ENCODE measurements at places on chromosomes 13 and 19.

DNA sequence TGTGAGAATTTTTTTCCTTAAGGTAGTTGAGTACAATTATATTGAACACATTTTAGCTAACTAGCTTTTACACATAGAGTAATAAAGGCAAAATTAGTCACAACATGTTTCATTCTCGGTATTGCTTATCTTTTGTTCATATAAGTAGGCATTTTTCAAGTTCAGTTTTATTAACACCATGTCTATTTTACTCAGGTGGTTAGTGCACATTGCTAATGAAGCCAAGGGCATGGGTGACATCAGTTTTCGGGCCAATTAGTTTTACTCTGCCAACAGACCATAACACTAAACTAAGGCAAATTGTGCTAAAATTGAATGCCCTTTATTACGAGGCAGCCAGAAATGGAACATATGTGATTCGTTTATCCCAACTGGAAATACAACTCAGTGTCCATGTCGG lies 19.6 kb upstream of the PCDH17 start:
- no peak for DNase-seq

DNA sequence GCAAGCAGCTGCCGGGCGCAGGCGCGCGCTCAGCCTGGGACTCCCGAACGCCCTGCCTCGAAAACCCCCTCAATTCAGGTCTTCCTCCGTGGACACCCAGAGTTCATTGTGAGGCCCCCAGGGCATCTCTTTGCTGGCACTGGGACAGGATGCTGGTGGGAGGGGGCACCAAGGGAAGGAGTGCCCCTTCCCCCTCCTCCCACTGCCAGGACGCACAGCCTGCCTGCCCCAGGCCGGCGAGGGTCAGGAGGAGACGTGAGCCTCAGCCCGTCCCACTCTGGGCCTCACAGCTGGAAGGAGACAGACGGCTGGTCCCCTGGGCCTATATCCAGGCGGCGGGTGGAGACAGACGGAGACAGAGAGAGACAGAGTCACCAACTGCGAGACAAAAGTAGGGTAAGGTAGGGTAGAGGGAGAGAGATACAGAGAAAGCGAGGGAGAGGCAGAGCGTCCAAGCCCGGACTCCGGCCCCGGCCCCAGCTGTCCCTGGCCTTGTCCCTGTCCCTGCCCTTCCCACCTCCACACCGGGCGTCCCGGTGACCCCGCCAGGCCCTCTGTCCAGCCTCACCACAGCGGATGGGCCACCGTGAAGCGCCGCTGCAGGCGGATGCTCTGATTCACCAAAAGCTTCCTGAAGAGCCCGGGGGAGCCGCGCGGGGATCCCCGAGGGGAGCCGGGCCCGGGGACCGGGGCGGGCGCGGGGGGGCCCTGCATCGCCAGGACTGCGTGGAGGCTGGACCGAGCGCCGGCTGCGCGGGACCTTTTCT lies at the start of gene PDE4C:
Gene PDE4C, minus strand, starts transcription at position 737 of the 767 bp plus-strand sequence. Its CDS starts 23 bp downstream, at position 714.
- no peak for DNase-seq

- no peak for DNase-seq
These were observed 27.6 kb upstream of the ATXN8OS start for GRCh38 chr13:70080012-70080411.

DNA sequence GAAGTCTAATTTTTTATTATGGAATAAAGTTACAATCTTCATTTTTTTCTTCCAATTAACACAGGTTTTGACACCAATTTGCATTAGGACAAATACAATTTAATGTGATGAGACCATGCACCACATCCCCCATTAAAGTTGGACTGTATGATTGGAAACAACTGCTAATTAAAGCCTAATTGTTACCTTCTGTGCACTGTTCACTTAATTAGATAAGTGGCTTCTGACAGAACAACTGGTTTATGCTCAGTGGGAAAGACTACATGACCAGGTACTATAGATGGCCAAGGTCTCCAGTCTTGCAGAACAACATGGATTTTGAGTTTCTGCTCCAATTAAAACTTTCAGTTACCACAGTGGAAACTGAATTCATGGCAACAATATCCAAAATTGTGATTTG lies 198.1 kb downstream of the FGF14 start:
- no peak for DNase-seq

DNA sequence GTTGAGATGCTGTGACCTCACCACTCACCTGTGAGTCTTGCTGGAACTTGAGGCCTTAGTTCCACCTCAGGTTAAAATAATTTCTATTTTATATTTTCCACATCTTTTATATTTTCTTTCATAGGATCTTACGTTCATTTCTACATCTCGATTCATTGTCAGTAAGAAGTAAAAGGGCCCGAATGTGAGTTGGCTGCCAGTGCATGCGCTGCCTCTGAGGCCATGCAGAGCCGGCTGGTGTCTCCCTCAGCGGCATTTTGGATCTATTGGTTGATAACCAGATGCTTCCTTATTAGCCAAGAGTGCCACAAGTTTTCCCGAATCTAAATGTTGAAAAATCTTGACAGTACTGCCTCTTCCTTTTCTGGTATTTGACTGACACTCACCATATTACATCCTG lies 347.3 kb downstream of the TEX29 start:
- no peak for DNase-seq
